ENCODE measurements at places on chromosomes 13 and 19.

DNA sequence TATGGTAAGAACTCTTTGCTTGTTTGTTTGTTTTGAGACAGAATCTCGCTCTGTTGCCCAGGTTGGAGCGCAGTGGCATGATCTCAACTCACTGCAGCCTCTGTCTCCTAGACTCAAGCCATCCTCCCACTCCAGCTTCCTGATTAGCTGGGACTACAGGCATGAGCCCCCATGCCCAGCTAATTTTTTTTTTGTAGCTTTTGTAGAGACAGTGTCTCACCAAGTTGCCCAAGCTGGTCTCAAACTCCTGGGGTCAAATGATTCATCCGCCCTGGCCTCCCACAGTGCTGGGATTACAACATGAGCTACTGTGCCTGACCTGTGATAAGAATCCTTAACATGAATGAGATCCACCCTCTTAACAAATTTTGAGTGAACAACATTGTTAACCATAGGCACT is 183.9 kb upstream of the TSHZ3 start:
- no peak for DNase-seq

- DNase-seq: peak; percentile 25
These were observed 4.5 kb downstream of the FGF9 start for GRCh38 chr13:21675095-21675991.

GRCh38 chr13:35499196-35499662 is 22.7 kb upstream of the MAB21L1 start:
- no peak for DNase-seq

DNA sequence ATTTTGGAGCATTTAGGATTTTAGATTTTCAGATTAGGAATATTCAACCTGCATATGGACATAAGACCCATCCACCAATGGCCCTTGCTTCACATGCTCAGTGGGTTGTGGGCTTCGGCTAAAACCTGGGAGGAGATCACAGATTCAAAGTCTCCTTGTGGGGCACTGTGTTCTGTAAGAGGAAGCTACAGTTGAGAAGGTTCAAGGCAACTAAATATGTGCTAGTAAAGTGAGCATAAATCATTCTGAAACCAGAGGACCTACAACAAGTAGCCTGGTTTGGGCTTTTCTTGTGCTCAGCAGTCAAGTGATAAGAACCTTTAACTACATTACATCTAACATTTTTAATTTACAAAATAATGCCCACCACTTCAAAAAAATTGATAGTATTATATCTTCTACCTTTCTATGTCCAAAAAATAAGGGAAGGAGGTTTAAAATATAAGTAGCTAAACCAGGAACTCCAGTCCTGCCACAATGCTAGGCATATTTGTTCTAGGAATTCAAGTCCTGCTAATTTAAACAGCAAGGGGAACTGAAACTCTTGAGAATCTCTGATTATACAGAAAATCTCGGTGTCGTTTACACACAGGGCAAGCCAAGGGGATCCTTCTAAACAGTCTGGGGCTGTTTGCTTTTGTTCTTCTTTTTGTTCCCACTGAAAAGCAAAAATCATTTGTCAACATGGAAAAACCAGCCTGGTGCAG is 36.6 kb downstream of the FOXO1 start:
- no peak for DNase-seq

DNA sequence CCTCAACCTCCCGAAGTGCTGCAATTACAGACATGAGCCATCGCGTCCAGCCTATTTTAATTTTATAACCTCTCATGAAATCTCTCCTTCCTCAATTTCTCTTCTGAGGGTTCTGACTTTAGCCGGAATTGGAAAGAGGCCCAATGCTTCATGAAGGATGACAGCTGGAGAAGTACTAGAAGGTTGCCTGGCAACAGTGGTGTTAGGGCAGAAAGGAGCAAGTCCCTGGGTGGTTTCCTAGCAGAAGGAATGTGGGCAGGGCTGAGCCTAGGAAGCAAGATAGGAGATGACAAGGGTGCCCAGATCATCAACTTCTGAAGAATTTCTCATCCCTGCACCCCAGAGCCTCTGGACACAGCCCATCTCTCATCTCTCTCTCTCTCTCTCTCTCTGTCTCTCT is 25.8 kb downstream of the CACNG6 start:
- no peak for DNase-seq

GRCh38 chr19:35879770-35880317 is 11.5 kb downstream of the APLP1 start:
- DNase-seq: peak; percentile 71

GRCh38 chr13:18964942-18965341 is 216.7 kb downstream of the TUBA3C start:
- no peak for DNase-seq

GRCh38 chr13:95955255-95955654 is 97.9 kb downstream of the UGGT2 start:
- no peak for DNase-seq

DNA sequence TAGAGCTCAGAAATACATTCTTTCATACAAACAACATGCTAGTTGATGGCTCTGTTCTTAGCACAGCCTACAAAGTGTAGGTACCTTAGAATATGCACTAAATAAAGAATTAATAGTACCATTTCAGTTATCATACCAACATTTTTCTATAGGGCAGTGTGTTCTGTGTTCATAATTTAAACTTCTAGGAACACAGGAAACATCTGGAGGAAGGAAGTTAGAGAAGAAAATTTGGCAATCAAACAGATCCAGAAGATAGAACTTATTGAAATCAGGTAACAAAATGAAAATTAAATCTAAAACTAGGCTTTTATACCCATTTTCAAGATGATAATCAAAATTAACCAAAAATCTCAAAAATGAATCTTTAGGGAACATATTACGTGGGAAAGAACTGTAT is 527.5 kb downstream of the DCT start:
- no peak for DNase-seq

DNA sequence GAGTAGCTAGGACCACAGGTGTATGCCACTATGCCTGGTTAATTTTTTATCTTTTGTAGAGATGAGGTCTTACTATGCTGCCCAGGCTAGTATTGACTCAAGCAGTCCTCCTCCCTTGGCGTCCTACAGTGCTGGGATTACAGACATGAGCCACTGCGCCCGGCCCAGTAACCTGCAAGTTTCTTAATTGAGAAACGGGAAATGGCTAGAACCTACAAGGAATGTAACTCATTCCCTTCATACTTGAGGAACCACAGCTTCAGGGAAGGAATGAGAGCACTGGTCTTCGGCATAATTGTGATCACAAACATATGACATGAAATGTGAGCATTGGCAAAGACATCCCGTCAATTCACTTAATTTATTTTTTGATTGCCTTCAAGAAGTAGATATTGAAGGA is 157.0 kb downstream of the KLF5 start:
- DNase-seq: no peak

- DNase-seq: no peak
These were observed 32.5 kb upstream of the C1QTNF9 start for GRCh38 chr13:24276861-24277260.

GRCh38 chr13:45406421-45406820 is 11.8 kb downstream of the SLC25A30 start:
- DNase-seq: no peak

GRCh38 chr13:67632590-67632989 is 402.5 kb upstream of the PCDH9 start:
- no peak for DNase-seq

GRCh38 chr13:72970301-72970880 is 88.4 kb upstream of the KLF5 start:
- DNase-seq: no peak

GRCh38 chr19:44742330-44743061 is 6.0 kb upstream of the BCL3 start:
- no peak for DNase-seq

DNA sequence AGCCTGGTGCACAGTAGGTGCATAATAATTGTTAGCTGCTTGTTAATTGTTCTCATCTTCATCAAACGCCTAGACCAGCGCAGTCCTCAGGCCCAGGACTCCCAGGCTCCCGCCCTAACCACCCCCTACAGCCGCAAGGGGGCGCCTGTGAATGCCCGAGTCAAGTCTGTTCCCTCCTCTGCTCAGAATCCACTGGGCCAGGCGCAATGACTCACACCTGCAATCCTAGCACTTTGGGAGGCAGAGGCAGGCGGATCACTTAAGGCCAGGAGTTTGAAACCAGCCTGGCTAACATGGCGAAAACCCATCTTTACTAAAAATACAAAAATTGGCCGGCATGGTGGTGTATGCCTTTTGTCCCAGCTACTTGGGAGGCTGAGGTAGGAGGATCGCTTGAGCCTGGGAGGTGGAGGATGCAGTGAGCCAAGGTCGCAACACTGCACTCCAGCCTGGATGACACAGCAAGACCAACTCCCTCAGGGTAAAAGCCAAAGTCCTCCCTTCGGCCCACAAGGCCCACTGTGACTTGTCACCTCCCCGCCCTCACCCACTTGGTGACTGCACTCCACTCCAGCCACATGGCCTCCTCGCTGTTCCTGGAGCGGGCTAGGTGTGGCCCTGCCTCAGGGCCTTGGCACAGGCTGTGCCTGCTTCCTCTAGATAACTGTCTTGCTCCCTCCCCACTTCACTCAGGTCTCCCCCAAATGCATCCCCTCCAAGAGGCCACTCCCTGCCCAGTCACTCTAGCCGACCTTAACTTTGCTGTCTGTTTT is 9.1 kb downstream of the ZNF653 start:
- DNase-seq: peak; percentile 57

GRCh38 chr13:109743706-109744453 is 42.5 kb downstream of the IRS2 start:
- DNase-seq: peak; percentile 9

GRCh38 chr19:2517881-2518601 is 42.1 kb downstream of the GADD45B start:
- DNase-seq: peak; percentile 22

DNA sequence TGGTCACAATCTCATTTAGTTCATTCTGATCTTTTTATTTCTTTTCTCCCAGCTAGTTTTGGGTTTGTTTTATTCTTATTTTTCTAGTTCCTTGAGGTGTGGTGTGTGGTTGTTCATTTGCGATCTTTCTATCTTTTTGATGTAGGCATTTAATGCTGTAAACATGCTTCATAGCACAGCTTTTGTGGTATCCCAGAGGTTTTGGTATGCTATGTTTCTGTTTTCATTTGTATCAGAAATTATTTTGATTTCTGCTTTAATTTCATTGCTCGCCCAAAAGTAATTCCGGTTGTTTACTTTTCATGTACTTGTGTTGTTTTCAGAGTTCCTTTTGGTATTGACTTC is 12.6 kb downstream of the DNAJC3 start:
- DNase-seq: no peak

DNA sequence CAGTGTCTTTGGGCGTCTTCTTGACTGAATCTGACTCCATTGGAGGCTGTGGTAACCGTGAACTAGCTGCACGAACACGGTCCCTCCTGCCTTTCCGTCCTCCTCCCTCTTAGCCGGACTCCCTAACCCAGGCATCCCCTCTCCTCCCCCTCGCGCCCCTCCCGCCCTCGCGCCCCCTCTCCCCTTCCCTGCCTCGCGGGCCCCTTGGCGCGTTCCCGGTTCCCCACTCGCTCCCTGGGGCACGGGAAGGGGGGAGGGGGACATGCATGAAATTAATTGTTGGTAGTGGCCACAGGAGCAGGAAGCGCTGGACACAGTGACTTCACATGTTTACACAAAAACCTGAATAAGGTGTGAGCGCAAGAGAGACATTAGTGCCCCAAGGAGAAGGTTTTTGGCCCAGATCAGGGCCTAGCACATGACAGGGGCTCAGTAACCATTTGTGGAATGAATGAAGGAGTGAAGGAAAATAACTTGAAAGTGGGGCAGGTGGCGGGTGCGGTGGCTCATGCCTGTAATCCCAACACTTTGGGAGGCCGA is 279 bp downstream of the DMRTC2 start:
- no peak for DNase-seq

GRCh38 chr19:50669302-50670101 is 20.3 kb downstream of the C19orf81 start:
- DNase-seq: peak; percentile 21

DNA sequence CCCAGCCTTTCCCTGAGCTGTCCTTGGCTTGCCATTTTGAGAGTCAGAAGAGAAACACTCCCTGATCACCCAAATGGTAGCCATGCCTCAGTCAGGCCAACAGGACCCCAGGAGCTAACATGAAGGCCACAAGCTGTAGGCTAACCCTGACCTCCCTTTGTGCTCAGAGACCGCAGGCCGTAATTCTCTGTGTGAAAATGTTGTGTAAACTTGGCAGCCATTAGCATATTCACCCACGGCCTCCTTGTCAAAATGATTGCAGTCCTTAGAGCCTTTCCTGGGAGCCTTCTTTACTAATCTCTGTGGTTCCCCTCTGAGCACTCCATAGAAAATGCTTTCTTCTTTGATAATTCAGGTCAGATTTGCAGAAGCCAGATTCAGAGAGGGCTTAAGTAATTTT is 418.9 kb downstream of the COG6 start:
- DNase-seq: no peak

DNA sequence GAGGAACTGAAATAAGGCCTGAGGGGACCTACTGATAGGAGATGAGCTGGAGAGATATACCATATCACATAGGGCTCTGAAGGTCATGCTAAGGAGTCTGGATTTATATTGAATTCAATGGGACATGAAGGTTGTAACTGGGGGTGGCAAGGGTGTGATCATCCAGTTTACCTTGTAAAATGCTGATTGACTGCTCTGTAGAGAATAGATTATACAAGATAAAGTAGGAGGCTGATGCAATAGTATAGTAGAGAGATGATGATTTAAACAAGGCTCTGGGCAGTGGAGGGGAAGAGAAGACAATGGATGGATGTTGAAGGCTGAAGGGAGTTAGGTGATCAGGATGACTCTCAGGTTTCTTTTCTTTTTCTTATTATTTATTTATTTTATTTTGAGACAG is 18.0 kb upstream of the PAN3 start:
- no peak for DNase-seq

GRCh38 chr19:51081476-51081875 is 1.2 kb downstream of the KLK14 start:
- no peak for DNase-seq

DNA sequence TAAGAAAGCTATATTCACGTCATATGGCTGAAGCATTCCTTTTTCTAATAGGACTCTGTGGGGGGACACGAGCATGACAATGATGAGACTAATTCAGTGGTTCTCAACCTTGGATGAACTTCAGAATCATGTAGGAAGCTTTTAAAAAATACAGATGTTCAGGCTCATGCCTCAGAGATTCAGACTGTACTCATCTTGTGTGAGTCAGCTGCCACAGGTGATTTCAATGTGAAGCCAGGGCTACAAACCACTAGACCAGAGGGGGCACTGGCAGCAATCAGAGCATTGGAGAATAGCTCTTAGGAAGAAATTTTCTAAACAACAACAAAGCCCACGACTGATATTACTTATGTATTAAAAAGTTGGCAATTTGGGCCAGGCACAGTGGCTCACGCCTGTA is 91.7 kb downstream of the SERP2 start:
- DNase-seq: no peak

- no peak for DNase-seq
These were observed 78.8 kb upstream of the TDRD3 start for GRCh38 chr13:60318186-60318585.

GRCh38 chr13:66402066-66402465 is 828.1 kb downstream of the PCDH9 start:
- no peak for DNase-seq

All from CD4-positive, alpha-beta T cell treated with Interleukin-15 for 4 hours (primary cell).